NCI-H1930 (cell line): ENCODE measurements at places on chromosomes 3 and 15.

GRCh38 chr15:63146684-63147083 lies 10.6 kb downstream of the RPS27L start:
- DNase-seq = no peak

DNA sequence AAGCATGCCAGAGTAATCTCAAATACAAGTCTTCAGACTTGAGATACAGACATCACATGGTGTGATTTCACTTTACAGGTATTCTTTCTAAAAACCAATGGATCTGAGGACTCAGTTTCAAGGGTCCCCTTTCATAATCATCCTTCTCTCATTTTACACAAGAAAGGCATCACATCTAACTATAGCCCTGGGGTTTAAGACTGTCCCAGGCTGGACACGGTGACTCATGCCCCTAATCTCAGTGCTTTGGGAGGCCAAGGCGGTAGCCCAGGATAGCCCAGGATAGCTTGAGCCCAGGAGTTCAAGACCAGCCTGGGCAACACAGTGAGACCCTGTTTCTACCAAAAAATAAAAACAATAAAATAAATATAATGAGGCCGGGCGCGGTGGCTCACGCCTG lies 36.4 kb downstream of the UBP1 start:
- no peak for DNase-seq

DNA sequence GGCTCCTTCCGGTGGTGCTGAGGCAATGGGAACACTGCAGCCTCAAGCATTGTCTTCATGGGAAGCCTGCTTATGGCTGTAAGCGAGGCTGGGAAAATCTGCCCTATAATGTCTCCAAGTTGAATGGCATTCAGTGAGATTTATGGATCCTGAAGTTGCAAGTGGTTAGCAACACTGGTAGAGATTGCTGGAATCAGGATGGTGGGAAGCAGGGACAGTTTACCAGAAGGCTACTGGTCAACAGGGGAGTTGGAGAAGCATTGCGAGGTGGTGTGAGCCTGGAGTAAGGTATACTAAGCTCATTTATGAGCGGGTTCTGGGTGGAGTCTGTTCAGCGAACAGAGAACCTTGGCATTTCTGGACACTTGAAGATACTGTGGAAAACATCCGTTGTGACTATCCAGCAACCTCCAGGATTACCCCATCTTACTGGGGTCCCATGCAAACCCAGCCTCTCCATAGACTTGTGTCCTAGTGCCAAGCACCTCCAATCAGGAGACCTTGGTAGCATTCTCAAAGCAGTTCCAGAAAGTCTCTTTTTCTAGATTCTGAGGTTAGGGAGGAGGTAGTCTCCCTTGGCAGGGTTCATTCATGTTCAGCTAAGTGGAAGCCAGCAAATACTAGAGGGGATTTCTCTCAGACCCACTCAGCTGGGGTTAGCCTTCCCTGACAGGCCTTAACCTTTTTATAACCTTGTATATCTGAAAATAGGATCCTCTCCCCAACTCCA lies 7.3 kb downstream of the RPSA start:
- DNase-seq = no peak

DNA sequence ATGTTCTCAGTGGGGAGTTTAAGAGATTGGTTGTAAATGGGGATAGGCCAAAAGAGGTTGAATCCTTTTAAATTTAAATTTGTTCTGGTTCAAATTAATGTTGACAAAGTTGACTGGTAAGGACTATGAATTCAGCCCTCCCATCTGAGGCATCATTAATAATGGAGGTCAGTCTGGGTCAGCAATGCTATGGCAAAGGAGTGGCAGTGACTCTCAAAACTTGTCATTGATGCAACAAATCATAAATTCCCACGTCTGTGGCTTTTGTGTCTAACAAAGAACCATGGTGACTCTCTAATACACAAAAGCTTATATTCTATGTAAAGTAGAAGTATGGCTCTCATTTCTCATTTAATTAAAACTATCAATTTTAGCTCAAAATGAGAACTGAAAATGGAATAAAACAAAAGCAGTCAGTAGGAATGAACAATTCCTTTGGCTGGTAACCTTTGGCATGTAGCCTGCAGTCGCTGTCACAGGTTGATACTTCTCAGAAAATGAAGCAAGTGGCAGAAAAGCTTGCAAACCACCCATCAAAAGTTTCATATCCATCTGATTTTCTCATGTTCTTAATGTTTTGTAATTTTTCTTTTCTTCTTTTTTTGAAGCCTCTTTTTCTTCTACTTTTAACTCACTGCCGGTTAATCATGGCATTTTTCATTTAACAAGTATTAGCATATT lies 12.2 kb upstream of the ZBED2 start:
- no peak for DNase-seq

GRCh38 chr3:134394380-134394779 lies 20.1 kb upstream of the AMOTL2 start:
- no peak for DNase-seq

GRCh38 chr15:101481381-101481705 lies 8.2 kb downstream of the PCSK6 start:
- no peak for DNase-seq

- no peak for DNase-seq
Observed at GRCh38 chr3:33041909-33042308, 55.0 kb downstream of the GLB1 start.

- no peak for DNase-seq
Observed at GRCh38 chr3:51384055-51384725, 901 bp upstream of the MANF start.

- no peak for DNase-seq
Observed at GRCh38 chr3:46850468-46850779, 12.8 kb downstream of the MYL3 start.

GRCh38 chr3:137259701-137260100 lies 301.9 kb downstream of the IL20RB start:
- no peak for DNase-seq

DNA sequence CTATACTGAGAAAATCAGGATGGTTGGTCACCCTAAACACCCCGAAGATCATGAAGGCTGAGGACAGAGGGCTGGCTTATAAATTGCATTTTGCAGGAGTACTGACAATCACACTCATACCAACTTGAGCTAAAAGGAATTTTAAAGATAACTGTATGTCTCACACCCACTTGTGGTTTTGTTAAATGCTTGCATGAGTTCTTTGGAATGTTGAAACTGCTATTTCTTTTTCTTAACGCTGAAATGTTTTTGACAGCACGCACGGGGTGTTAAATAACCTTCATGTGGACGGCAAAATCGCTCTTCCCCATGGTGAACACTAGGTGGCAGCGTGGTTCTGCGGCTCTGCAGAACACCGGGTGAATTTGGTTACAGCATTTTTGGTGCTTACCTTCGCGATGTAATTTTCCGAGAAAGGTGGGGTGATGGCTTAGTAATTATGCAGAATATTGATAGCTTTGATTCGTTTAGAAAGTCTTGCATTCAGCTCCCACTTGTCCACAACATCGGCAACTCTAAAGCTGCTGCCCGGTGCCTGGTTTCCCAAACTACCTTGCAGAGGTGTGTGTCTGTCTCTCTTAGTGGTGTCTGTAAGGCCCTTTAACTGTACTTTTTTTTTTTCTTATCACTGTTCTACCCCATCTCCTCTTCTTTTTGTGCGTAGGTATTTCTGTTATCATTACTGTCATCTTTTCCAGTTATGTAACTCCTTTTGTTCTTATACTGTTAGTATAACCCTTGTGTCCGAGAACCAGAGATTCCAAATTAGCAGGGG lies 51.7 kb downstream of the ARNT2 start:
- DNase-seq = peak; percentile 1

GRCh38 chr3:134378818-134379217 lies 4.6 kb upstream of the AMOTL2 start:
- no peak for DNase-seq

GRCh38 chr3:127844326-127844942 lies 22.1 kb upstream of the MGLL start:
- no peak for DNase-seq

DNA sequence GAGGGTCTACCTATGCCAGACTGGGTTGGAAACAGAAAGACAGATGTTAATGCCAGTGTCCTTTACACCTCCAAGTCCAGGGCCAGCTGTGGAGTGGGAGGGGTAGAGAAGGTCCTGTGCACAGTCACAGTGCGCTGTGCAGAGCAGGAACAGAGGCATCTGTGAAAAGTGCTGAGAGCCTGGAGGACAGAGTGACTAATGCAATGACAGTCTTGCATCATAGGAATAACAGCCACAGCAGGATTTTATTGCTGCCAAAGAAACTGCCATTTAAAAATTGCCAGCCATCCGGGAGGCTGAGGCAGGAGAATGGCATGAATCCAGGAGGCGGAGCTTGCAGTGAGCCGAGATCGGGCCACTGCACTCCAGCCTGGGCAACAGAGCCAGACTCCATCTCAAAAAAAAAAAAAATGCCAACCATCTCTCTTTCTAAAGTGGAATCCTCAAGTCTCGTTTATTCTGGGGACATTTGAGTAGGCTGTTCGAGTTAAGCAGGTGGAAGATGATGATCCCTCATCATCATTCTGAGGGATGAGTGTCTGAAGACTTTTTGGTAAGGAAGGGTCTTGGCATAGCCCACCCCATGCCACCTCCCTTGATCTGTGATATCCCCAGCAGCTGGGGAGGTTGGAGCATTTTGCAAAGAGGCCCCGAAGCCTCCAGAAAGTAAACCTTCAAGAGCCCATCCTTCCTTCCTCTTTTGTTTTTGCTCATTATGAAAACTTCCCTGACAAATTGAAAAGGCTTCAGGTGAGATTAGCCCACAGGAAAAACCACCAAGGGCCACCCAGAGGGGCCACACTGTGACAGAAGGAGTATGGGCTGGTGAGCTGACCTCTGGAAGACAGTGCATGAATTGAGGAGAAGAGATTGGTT lies 7.7 kb downstream of the CCR2 start:
- DNase-seq = no peak

- DNase-seq = no peak
Observed at GRCh38 chr3:63909431-63909830, 2.8 kb downstream of the SCAANT1 start.

DNA sequence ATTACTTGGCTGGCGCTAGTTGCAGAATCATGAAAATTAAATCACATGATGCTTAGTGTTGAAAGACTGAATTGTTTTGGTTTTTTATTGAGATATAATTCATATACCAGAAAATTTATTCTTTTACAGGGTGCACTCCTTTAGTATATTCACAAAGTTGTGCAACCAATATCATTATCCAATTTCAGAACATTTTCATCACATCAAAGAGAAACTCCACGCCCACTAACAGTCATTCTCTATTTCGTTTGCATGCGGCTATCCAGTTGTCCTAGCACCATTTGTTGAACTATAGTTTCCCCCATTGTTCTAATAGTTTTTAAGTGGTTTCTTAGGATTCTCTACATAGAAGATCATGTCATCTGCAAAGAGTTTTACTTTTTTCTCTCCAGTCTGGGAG lies 3.7 kb downstream of the EHD4 start:
- no peak for DNase-seq
